ENCODE measurements at places on chromosomes 4 and X. TPM values are rescaled to one million over a fixed set of nuclear protein-coding genes. Genes with fewer than 3 reads are reported as not detected.

Gene GRIA3
- total RNA-seq: 57.3 TPM

Gene FGA
- total RNA-seq: not detected

Gene CT83
- total RNA-seq: not detected

Gene NHS
- 5.7 TPM for total RNA-seq

Gene CCKAR
- total RNA-seq: 0.25 TPM

Gene NEUROG2
- total RNA-seq: 25.1 TPM

Gene SMPX
- total RNA-seq: not detected

Measured in temporal lobe (tissue), 4 donors.